CD4-positive, alpha-beta T cell treated with Interleukin-6 at 100 ng/mL for 8 hours (primary cell): ENCODE measurements at places on chromosomes 1 and 21.
A peak's percentile ranks its signal among the peaks of the same experiment; 100 is the strongest.

- no peak for DNase-seq
These were observed 6.5 kb upstream of the FGGY start for GRCh38 chr1:59290193-59290949.

DNA sequence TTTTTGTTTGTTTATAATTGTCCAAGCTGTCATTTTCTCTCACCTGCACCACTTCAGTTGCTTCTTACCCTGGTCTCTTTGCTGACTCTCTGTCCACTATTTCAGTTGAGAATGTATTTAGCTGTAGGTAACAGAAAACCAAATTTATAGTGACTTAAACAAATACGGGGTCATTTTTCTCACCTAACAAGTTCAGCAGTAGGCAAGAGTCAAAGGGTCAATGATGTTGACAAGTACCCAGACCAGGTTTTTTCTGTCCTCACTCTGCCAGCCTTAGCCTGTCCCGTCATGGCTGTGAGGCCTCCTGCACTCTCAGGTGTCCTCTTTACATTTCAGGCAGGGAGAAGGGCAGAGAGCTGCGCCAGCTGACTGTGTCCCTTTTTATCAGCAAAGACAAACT, 11.8 kb downstream of the RIIAD1 start:
- no peak for DNase-seq

GRCh38 chr1:175887981-175888428, 144.6 kb upstream of the TNR start:
- DNase-seq: no peak

- DNase-seq: no peak
These were observed 30.9 kb upstream of the RAP1GAP start for GRCh38 chr1:21700094-21700493.

- no peak for DNase-seq
These were observed 74.2 kb downstream of the GABPA start for GRCh38 chr21:25809013-25809412.

DNA sequence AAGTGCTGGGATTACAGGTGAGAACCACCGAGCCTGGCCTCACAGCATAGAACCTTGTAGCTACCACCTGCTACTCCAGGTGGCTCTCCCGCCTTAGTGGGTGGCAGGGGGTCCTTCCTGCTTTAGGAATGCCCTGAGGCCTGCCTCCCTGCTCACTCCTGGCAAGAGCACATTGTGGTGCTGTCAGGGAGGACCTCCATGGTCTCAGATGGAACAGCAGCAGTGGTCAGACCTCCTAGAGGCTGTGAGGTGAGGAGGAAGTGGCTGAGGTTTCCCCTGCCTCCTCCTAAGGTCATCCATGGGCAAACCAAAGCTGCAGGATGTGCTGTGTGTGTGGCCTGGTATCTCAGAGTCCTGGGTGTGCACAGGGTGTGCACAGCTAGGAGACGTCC, 6.7 kb downstream of the SOX13 start:
- DNase-seq: no peak

GRCh38 chr1:19552291-19553010, 67.1 kb upstream of the CAPZB start:
- DNase-seq: no peak

- DNase-seq: no peak
These were observed 189.5 kb upstream of the C1orf174 start for GRCh38 chr1:4089421-4090175.

GRCh38 chr1:152654110-152654509, 9.1 kb upstream of the LCE2D start:
- DNase-seq: peak; percentile 14

GRCh38 chr1:22174446-22175220, 31.7 kb upstream of the WNT4 start:
- DNase-seq: no peak

DNA sequence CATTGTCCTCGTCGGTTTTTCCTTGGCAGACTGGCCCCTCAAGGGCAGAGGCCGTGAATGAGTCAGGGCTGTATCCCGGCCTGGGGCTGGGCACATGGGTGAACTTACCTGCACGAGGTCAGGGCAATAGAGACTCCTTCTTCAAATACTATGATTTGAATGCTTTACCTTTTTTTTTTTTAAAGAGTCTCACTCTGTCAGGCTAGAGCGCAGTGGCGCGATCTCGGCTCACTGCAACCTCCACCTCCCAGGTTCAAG, 5.0 kb downstream of the LAPTM5 start:
- no peak for DNase-seq

GRCh38 chr1:84250668-84251067, 50.8 kb upstream of the SAMD13 start:
- DNase-seq: no peak

DNA sequence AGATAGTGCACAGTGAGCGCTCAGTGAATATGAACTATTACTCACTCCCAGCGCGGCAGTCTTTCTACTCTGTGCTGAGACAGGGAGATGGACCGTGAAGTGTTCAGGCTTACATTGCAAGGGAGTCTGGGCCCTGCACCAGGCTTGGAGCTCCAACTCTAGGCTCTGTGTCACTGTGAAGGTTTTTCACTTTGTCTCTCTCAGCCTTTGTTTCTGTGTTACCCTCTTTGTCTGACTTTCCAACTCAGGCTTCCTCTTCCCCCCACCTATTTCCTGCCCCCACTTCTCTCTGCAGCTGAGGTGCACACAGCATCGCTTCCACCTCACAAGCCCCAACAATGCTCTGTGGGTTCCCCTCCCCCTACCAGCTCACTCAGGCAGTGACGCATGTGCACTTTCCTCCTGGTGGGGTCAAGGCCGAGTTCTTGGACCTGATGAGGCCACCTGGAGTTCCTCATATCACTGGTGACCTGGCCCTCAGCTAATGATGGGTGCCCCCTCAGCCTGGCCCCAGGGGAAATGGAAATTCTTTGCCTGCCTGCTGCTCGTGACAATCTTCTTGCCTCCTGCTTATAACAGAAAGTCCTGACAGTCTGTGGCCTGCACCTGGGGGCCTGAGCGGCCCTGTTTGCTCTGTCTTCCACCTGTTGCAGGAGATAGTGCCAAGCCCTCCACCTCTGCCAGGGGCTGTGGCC, 1.1 kb upstream of the LCK start:
- peak; percentile 92 for DNase-seq

DNA sequence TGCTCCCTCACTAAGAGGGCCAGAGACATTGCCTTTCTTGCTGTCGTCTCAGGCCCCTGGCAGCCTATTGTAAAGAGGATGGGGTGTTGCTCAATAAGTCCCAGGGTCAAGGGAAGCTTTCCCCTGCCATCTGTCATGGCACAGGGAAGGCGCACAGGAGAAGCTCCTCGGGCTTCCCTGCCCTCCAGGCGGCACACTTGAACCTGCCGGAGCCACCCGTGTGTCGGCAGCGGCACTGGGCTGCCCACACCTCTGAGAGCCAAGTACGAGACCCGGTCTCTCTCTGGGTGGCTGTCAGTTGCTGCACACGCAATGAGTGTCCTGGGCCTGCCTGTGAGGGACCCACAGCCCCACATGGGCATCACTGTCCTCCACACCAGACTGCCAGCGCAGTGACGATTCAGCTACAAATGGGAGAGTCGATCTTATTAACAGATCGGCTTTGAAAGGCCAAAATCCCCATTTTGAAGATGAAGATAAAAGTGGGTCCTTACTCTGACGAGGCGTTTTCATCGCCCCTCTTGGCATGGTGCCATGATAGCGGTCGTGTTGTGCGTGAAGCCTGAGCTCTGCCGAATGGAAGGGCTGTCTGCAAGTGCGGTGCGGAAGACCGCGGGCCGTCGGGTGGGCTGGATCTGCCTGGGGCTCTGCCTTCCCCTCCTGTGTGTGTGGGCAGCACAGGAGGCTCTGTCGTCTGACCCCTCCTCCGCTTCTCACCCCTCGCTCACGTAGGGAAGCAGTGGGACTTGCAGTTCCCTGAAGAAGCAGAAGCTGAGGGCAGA, 29.2 kb upstream of the PDXK start:
- DNase-seq: no peak

DNA sequence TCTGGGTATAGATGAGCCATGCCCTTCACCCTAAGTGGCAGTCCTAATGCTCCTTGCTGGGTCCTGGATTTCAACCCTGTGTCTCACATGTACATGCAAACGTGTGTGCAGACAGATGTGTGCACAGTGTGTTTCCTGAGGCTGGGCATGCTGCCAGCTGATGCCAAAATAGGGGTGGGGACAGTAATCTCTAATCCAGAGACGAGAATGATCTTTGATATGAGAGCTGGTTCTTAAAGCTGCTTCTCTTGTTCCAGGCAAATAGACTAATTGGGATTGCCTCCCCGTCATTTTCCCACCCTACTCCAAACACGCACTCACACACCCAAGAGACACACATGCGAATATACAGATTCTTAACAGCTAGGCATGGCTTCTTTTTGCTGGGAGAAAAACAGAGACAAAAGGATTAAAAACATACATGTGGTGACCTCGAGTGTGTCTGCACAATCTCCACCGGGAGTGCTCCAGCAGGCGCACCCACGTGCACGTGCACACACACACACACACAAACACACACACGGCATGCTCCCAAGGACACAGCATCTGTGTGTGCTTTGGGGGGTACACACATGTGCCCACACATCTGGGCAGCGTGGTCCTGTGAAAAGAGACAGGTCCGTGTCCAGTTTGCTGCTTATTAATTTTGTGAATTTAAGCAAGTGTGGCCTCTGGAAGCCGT, 102.1 kb upstream of the ZBTB40 start:
- no peak for DNase-seq

GRCh38 chr1:234495231-234495990, 16.4 kb upstream of the TARBP1 start:
- no peak for DNase-seq

- no peak for DNase-seq
These were observed 2.1 kb upstream of the LCE2B start for GRCh38 chr1:152683846-152684245.

DNA sequence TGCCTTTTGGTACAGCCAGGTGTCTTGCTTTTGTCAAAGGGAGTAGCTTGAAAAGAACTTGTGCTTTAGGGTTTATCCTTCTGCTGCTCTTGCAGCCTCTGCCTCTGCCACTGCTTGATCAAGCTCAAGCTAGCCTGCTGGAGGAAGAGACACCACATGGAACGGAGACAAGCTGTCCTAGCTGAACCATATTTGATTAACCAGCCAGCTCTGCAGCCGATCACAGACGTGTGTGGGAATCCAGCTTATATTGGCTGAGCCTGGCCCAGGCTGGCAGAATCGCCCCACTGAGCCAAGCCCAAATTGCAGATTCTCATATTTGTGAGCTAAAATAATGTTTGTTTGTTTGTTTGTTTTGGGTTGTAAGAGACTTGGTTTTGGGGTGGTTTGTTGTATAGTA, 18.7 kb upstream of the FAM78B start:
- DNase-seq: no peak

DNA sequence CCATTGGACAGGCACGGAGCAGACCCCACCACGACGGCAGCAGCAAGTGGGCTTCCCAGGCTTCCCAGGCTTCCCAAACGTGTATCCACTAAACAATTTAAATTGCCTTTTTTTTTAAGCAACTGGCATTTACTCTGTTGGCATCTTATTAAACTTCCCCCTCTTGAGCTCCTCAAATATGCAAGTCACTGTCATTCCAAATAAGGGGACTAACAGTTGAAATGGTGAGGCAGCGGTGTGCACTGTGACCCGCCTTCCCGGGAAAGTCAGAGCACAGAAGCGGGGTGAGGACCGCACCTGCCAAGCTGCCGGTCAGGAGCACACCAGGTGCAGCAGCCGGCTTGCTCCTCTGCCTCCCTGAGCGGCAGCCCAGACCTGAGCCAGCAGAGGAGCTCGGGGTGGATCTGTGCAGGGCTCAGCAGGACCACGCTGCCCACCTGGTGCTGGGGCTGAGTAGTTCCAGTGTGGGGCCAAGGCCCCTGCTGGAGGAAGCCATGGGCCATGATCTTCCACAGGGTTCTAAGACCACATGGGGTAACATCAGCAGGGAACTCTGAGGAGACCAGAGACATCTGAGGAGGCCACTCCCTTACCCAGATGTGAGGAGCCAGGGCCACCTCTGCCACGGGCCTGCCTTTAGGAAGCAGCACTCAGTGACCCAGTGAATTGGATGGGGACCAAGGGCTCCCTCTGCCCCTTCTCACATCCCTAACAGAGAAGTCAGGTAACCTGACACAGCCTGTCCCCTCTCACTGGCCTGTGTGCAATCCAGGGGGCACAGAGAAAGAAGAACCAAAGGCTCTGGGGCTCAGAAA, 245.4 kb downstream of the NPHP4 start:
- no peak for DNase-seq

DNA sequence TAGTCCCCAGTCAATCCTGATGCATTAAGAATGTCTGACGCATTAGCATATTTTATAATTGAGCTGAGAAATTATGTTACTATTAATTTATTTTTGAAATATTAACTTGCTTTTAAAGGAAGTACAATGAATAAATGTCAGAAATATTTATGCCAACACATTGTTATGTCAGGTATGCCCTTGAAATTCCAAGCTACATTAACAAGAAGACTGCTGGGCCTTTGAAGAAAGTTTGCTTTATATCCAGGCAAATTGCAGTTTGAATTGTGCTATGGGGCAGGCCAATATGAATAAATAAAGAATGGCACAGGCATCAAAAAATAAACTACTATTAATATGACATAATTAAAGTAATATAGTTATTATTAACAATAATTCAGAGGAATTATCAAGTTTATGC, 1391.3 kb downstream of the PLA2G4A start:
- no peak for DNase-seq

- DNase-seq: no peak
These were observed 4.3 kb upstream of the S100A9 start for GRCh38 chr1:153353226-153353947.

DNA sequence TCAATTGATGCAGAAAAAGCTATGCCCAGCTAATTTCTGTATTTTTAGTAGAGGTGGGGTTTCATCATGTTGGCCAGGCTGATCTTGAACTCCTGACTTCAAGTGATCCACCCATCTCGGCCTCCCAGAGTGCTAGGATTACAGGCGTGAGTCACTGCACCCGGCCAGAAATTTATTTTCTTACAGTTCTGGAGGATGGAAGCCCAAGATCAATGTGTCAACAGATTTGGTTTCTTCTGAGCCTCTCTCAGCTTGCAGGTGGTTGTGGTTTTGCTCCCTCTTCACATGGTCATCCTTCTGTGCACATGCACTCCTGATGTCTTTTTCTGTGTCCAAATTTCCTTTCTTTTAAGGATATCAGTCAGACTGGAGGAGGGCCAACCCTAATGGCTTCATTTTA, 35.6 kb downstream of the SHCBP1L start:
- DNase-seq: no peak

- DNase-seq: no peak
These were observed 1031.6 kb downstream of the KCNT2 start for GRCh38 chr1:195576641-195577040.
